Dorsolateral prefrontal cortex (tissue), 122 donors: ENCODE measurements at places on chromosomes 1 and 21. TPM values are rescaled to one million over a fixed set of nuclear protein-coding genes. Genes with fewer than 3 reads are reported as not detected.

- no peak for DNase-seq
Observed at GRCh38 chr1:55823541-55824250, 608.5 kb upstream of the USP24 start.

DNA sequence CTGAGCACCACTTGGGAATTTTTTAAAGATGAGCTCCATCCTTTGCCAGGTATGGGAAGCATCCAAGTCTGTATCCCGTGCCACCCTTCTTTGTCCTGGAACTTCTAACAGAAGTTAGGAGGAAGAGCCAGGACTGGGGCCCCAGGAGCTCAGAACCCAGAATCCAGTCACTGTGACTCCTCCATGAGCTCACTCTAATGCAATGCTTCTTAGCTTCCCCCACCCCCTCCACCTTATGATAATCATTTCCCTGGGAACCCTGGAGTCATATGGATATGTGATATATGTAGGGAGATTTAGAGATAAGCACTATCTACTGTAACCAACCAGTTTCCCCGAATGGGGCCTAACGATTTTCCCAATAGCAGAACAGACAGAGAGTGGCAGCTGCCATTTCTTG is 758 bp upstream of the SPRR5 start:
- DNase-seq: no peak

The OR6N1 gene
- total RNA-seq: not detected

The KCNA3 gene
- total RNA-seq: 22.9 TPM

The SPTA1 gene
- total RNA-seq: not detected

- no peak for DNase-seq
Observed at GRCh38 chr1:61561666-61562065, 163.3 kb downstream of the TM2D1 start.

DNA sequence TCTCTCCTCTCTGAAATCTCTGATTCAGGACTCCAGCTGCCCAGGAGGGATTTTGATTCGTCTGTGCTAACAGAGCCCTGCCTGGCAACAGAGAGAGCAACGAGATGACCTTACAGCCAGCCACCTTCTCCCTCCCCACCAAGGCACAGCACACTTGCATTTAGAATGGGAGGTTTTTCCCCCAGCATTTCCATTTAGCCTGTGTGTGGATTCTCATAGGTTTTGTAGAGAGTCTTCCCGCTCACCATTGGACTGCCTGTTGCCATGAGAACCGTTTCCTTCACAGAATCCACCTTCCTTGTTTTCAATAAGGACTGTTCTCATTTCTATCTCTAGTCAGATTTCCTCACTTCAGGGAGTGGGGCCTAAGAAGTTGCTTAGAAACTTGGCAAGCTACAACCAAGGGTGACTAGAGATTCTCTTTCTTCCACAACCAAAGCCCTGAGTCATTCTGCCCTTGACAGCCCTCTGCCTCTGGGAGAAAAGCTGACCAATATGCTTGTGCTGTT is 5.8 kb upstream of the IKBKE start:
- no peak for DNase-seq

DNA sequence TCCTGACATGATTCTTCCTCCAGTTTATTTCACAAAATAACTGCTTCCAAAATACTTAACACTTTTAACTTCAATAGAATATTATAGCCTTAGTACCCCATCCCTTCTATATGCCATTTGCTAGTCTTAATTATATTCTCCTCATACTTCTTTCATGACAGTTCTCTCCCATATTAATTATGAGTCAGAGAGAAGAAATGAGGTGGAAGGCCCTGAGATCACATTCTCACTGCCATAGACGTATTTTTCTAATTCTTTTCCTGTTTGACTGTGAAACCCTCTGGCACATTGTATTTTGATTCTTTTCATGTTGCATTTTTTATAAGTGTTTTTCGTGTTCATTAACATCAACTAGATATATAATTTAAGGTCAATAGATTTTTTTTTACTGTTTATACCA is 88.4 kb downstream of the GTF2B start:
- no peak for DNase-seq

The KRTAP13-2 gene
- not detected for total RNA-seq

The C1orf226 gene
- total RNA-seq: 5.7 TPM

DNA sequence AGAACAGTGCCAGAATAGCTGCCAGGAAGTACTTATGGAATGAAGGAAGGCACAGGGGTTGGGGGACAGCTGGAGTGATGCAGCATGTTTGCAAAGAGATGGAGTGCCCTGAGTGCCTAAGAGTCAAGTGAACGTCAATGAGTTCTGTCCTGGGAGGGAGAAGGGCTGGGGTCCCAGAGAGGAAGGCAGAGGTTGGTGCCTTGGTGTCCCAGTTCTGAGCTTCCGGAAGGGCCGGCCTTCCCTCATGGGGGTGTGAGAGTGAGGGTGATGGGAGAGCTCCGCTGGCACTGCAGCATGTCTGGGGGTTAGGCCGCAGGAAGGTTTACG is 17.6 kb downstream of the NES start:
- no peak for DNase-seq

- DNase-seq: no peak
Observed at GRCh38 chr1:29636936-29637335, 400.6 kb downstream of the PTPRU start.

The UBIAD1 gene
- 22.4 TPM for total RNA-seq

The TMEM82 gene
- not detected for total RNA-seq

The LRRC41 gene
- total RNA-seq: 56.6 TPM

The CLDN14 gene
- total RNA-seq: not detected

GRCh38 chr1:153532769-153533599 is 2.8 kb downstream of the S100A6 start:
- DNase-seq: peak; percentile 88

GRCh38 chr1:100377590-100378361 is 25.5 kb downstream of the CDC14A start:
- no peak for DNase-seq

- DNase-seq: no peak
Observed at GRCh38 chr1:77434967-77435366, 153.1 kb downstream of the AK5 start.

DNA sequence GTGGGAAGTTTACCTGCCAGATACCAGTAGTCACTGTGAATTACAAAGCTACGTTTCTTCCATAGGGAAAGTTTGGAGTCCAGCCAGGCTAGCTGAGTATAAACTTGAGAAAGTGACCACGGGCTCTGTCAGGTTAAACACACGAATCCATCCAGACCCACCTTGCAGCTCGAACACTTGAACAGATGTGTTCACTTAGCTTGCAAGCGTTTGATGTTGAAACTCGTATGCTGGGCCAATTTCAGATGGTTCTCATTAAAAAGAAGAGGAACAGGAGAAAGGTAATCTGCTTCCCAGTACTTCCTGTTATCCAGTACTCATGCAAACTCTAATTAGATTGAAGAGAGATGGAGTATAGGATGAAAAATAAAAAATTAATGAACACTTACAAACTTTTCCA is 636.4 kb downstream of the SMYD3 start:
- no peak for DNase-seq

The TRAPPC3 gene
- total RNA-seq: 60.3 TPM
